ENCODE measurements at places on chromosomes 4 and X. TPM values are rescaled to one million over a fixed set of nuclear protein-coding genes. Genes with fewer than 3 reads are reported as not detected.

DNA sequence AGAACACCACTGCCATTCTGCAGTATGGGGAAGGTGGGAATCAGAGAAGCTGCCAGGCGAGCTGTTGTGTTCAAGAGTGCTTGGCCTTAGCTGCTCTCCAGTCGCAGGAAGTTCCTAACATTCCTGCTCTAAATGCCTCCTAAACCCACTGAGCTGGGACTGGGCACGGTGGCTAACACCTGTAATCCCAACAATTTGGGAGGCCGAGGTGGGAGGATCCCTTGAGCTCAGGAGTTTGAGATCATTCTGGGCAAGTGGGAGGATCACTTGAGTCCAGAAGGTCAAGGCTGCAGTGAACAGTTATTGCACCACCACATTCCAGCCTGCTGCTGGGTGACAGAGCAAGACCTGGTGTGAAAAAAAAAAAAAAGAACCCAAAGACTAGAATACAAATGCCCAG lies 690.3 kb upstream of the FAM241A start:
- no peak overlapping the region for H3K4me3 ChIP-seq
- H3K27me3 ChIP-seq: no peaks in the 10 kb centered on the region
- no peaks in the 10 kb centered on the region for H3K36me3 ChIP-seq
- DNase-seq: no peak
- H3K27ac ChIP-seq: no peak overlapping the region
- H3K4me1 ChIP-seq: no peaks in the 10 kb centered on the region

DNA sequence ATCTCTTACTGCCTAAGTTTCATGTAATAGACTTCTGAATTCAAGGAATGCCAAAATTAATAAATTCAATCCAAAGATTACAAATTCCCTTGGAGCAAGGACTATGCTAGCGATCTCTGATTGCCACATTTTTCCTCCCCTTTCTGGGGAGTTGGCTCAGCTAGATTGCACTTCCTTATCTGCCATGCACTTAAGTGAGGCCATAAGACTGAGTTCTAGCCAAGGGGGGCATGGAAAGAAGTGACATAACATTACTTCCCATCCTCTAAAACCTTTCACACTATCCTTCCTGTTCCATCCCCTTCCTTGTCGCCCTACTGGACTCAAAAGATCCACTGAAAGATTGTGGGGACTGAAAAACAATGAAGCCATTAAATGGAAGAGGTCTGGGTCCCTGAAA lies 53.8 kb upstream of the TXK start:
- no peaks in the 10 kb centered on the region for H3K36me3 ChIP-seq
- no peak overlapping the region for H3K27ac ChIP-seq
- peaks cover 2% of the 10 kb centered on the region for H3K27me3 ChIP-seq
- no peak for DNase-seq
- H3K4me3 ChIP-seq: no peak overlapping the region

- peaks cover 8% of the 10 kb centered on the region for H3K4me1 ChIP-seq
- H3K27ac ChIP-seq: no peak overlapping the region
- peak; percentile 68 for DNase-seq
- no peaks in the 10 kb centered on the region for H3K27me3 ChIP-seq
- H3K36me3 ChIP-seq: no peaks in the 10 kb centered on the region
These were observed 175.3 kb downstream of the QDPR start for GRCh38 chr4:17336524-17336961.

DNA sequence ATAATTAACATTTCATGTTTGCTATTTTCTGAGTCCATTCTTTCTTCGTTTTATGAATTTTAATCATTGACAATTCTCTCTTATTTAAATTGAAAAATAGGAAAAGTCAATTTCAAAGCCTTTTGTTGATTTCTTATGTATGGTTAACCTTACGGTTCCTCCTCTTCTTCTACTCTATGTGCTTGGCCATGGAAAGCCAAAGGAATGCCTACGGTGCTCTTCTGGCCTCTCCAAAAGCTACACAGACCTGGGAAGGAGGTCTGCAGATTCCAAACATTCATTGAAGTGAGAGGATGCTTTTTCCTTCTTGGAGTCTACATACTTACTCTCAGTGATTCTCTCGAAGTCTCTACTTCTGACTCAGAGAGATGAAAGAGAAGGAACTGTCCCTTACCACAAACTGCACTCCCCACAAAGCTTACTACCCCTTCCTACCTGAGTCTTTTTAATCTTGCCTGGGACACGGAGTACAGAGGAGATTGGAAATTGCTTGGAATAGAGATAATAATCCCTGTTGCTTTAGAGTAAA lies 863.1 kb upstream of the FTHL17 start:
- no peak for DNase-seq
- no peaks in the 10 kb centered on the region for H3K4me1 ChIP-seq
- no peak overlapping the region for H3K27ac ChIP-seq
- no peaks in the 10 kb centered on the region for H3K36me3 ChIP-seq
- no peaks in the 10 kb centered on the region for H3K27me3 ChIP-seq

- no peaks in the 10 kb centered on the region for H3K4me1 ChIP-seq
- no peak overlapping the region for H3K4me3 ChIP-seq
- DNase-seq: no peak
- H3K36me3 ChIP-seq: no peaks in the 10 kb centered on the region
These were observed 160.2 kb downstream of the NHS start for GRCh38 chrX:17535229-17535628.

- no peak overlapping the region for H3K4me3 ChIP-seq
- no peaks in the 10 kb centered on the region for H3K27me3 ChIP-seq
- peaks cover under 1% of the 10 kb centered on the region for H3K36me3 ChIP-seq
- no peak for DNase-seq
- H3K4me1 ChIP-seq: no peaks in the 10 kb centered on the region
These were observed 58.3 kb upstream of the FHDC1 start for GRCh38 chr4:152877868-152878267.

- H3K4me1 ChIP-seq: peaks cover 26% of the 10 kb centered on the region
- peak; percentile 32 for DNase-seq
- H3K36me3 ChIP-seq: no peaks in the 10 kb centered on the region
- H3K27ac ChIP-seq: no peak overlapping the region
- no peak overlapping the region for H3K4me3 ChIP-seq
These were observed 107.7 kb downstream of the ANXA3 start for GRCh38 chr4:78659264-78659663.

DNA sequence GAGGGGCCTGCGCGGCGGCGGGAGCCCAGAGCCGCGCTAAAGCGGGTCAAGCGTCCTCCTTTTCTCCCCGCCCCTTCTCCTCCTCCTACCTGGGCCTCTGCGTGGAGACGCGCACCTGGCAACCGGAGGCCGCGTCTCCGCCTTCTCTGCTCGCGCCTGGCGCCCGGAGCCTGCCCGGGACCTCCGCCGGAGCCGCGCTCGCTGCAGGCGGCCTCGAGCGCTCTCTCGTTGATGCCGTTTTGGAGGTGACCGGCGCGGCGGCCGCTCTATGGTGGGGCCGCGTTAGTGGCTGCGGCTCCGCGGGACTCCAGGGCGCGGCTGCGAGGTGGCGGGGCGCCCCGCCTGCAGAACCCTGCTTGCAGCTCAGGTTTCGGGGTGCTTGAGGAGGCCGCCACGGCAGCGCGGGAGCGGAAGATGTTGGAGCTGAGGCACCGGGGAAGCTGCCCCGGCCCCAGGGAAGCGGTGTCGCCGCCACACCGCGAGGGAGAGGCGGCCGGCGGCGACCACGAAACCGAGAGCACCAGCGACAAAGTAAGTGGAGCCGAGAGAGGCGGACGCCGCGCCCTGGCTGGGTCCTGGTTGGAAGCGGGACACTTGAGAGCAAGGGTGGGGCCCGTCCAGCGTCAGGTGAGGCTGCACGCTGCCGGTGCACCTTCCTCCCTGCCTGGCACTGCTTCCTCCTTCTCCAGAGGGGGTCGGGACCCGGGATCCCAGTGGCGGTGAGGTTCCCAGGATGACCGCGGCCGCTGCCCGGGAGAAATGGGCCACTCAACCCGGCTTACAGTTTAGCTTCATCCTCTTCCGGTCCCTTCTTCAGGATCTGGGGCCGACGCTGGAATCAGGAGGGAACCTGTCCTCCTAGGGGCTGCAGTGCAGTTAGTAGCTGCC lies at the start of gene CDS1:
CDS1 (plus strand) TSS at position 140 of the 888 bp plus-strand sequence; CDS start at position 415, 275 bp downstream.
- peaks cover 8% of the 10 kb centered on the region for H3K4me1 ChIP-seq
- H3K27me3 ChIP-seq: peaks cover 21% of the 10 kb centered on the region
- no peak for DNase-seq
- no peaks in the 10 kb centered on the region for H3K36me3 ChIP-seq
- H3K27ac ChIP-seq: no peak within 1 kb of the TSS
- H3K4me3 ChIP-seq: peak within 1 kb of the TSS; percentile 62

ZNF718 gene
- total RNA-seq: 6.8 TPM

- no peaks in the 10 kb centered on the region for H3K4me1 ChIP-seq
- no peak for DNase-seq
- H3K27ac ChIP-seq: no peak overlapping the region
- no peak overlapping the region for H3K4me3 ChIP-seq
- H3K27me3 ChIP-seq: no peaks in the 10 kb centered on the region
These were observed 29.9 kb downstream of the CLDN34 start for GRCh38 chrX:9997041-9997440.

DNA sequence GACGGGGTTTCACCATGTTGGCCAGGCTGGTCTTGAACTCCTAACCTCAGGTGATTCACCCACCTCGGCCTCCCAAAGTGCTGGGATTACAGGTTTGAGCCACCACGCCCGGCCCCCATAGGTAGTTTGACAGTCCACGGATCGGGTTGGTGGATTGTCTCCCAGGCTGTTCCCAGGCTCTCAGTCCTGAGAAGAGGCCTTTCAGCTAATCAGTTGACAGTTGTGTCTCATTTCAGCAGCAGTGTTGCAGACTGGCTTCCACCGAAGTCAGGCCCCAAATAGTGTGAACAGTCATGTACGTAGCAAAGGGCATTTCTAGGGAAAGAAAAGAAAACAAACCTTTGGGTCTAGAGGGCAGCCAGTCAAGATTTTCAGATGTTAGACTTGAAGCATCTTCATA lies 102.4 kb upstream of the TLR3 start:
- no peak for DNase-seq
- H3K36me3 ChIP-seq: no peaks in the 10 kb centered on the region
- H3K4me1 ChIP-seq: no peaks in the 10 kb centered on the region
- H3K27ac ChIP-seq: no peak overlapping the region
- H3K27me3 ChIP-seq: peaks cover 2% of the 10 kb centered on the region
- no peak overlapping the region for H3K4me3 ChIP-seq

- H3K36me3 ChIP-seq: peaks cover 6% of the 10 kb centered on the region
- H3K27ac ChIP-seq: no peak overlapping the region
- no peaks in the 10 kb centered on the region for H3K27me3 ChIP-seq
- H3K4me3 ChIP-seq: no peak overlapping the region
- peak; percentile 73 for DNase-seq
- H3K4me1 ChIP-seq: peaks cover 5% of the 10 kb centered on the region
These were observed 8.9 kb downstream of the EIF4E start for GRCh38 chr4:98919996-98920395.

GRCh38 chrX:104281564-104281963 lies 26.8 kb upstream of the ESX1 start:
- no peaks in the 10 kb centered on the region for H3K27me3 ChIP-seq
- no peak for DNase-seq
- H3K4me3 ChIP-seq: no peak overlapping the region
- no peaks in the 10 kb centered on the region for H3K4me1 ChIP-seq
- H3K27ac ChIP-seq: no peak overlapping the region

DNA sequence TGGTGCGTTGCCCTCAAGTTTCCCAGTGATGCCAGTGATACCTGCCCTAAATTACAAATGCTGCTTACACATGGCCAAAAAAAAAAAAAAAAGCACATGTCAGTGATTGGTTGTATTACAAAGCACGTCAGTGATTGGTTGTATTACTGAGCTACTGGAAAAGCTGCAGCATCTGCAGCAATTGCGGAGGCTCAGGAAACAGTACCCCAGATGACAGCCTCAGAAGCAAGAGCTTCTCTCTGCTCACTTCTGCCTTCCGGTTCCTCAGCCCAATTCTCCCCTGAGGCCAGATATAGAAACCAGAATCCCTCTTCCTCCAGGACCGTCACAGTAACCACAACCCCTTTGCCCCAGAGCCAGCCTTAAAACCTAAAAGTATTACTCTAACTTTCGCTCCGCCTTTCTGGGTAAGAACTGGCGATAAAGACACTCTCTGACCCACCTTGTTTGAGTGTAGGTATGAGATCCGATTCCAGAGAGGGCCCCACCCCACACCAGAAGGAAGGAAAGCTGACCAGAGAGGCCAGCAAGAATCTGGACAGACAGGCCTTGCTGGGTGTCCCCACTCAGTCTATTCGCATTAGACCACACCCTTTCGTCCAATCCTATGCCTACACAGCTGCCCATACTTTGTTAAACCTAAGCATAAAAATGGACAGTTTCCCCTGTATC lies 85.0 kb upstream of the SORBS2 start:
- DNase-seq: no peak
- no peaks in the 10 kb centered on the region for H3K27me3 ChIP-seq
- H3K36me3 ChIP-seq: no peaks in the 10 kb centered on the region
- H3K27ac ChIP-seq: no peak overlapping the region
- no peak overlapping the region for H3K4me3 ChIP-seq

DNA sequence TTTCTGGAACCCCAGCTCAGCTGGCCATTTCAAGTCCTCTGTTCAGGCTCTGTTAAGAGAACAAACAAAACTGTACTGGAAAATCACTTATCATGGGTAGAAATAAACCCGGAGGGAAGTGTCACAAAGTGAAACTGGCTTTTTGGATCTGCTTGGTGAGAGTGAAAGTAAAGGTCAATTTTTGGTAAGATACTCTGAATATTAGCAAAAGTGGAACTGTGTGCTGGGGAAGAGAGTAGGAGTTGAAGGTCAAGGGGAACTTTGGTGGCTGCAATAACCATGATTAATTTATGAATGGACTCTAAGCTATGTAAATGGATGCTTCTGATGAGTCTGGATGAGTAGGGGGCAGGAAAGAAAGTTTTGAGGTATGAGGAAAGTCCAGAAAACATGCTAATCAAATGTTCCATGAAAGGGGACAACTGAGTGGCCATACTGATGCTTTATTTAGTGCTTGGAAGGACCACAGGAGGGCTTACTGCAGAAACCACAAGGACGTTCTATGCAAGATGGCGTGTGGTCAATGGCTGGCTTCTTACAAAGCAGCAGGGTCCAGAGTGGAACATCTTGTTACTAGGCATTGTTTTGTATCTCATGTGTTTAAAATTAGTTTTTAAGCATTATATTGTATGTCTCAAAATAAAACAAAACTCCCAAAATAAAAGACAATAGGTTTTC lies 36.8 kb upstream of the TNIP3 start:
- no peaks in the 10 kb centered on the region for H3K4me1 ChIP-seq
- H3K36me3 ChIP-seq: no peaks in the 10 kb centered on the region
- no peaks in the 10 kb centered on the region for H3K27me3 ChIP-seq
- H3K4me3 ChIP-seq: no peak overlapping the region
- no peak for DNase-seq

DNA sequence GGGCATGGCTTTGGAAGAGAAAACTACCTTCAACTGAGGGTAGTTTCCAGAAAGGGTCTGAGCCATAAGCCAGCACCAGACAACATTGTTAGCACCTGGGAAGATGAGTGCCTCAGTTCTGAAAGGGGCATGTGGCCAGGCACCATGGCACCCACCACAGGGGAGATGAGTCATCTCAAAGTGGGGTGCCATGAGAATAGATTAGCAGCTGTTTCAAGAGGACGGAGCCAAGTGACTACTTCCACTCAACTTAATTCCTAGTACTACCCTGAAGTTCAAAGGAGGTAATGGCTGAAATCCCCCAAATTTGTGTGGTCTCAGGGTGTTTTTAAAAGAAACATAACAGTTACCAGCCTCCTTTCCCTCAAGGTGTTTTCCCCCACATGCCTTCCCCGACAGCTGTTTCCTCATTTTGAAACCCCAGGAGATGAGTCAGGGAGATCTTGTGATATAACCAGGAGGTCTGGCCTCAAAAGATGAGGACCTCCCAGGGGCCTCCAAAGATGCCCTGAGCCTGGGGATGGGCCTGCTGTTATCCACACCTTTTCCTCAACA lies 27.8 kb upstream of the FTHL17 start:
- no peaks in the 10 kb centered on the region for H3K4me1 ChIP-seq
- no peak overlapping the region for H3K4me3 ChIP-seq
- no peak for DNase-seq
- no peaks in the 10 kb centered on the region for H3K36me3 ChIP-seq
- no peak overlapping the region for H3K27ac ChIP-seq

GRCh38 chrX:146973283-146973682 lies 158.7 kb upstream of the CXorf51A start:
- H3K4me1 ChIP-seq: no peaks in the 10 kb centered on the region
- H3K4me3 ChIP-seq: no peak overlapping the region
- no peak overlapping the region for H3K27ac ChIP-seq
- H3K36me3 ChIP-seq: no peaks in the 10 kb centered on the region
